Psoas muscle (tissue), 8 donors: ENCODE measurements at places on chromosomes 12 and 14. TPM values are rescaled to one million over a fixed set of nuclear protein-coding genes. Genes with fewer than 3 reads are reported as not detected.
A peak's percentile ranks its signal among the peaks of the same experiment; 100 is the strongest.

GRCh38 chr12:14699923-14700322, 3.5 kb upstream of the GUCY2C start:
- DNase-seq = no peak

GRCh38 chr14:35818346-35819115, 7.6 kb upstream of the BRMS1L start:
- no peak for DNase-seq

- no peak for DNase-seq
These were observed 155.0 kb upstream of the TMPO start for GRCh38 chr12:98360401-98360800.

- DNase-seq = no peak
These were observed 81.4 kb upstream of the REP15 start for GRCh38 chr12:27614866-27615265.

GRCh38 chr14:31510222-31510621, 22.4 kb upstream of the GPR33 start:
- no peak for DNase-seq

GRCh38 chr14:49598189-49598484, 603 bp upstream of the LRR1 start:
- DNase-seq = no peak

DNA sequence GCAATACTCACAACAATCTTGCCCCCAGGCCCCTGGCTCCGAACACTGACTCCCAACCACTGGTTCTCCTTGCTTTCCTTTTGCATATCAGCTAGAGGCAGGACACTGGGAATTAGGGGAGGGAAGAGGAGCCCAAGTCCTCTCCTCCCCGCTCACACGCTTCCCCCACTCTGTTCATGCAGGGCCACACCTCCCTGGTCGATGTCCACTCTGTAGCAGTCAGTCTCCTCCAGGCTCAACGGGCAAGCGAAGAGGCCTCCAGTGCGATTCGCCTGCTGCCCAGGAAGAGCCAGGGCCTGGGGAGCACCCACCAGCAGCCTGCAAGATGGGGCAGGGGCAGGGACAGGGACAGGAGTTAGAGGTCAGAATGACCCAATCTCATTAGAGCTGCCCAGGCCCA, 4.8 kb downstream of the ITGA7 start:
- peak; percentile 59 for DNase-seq

DNA sequence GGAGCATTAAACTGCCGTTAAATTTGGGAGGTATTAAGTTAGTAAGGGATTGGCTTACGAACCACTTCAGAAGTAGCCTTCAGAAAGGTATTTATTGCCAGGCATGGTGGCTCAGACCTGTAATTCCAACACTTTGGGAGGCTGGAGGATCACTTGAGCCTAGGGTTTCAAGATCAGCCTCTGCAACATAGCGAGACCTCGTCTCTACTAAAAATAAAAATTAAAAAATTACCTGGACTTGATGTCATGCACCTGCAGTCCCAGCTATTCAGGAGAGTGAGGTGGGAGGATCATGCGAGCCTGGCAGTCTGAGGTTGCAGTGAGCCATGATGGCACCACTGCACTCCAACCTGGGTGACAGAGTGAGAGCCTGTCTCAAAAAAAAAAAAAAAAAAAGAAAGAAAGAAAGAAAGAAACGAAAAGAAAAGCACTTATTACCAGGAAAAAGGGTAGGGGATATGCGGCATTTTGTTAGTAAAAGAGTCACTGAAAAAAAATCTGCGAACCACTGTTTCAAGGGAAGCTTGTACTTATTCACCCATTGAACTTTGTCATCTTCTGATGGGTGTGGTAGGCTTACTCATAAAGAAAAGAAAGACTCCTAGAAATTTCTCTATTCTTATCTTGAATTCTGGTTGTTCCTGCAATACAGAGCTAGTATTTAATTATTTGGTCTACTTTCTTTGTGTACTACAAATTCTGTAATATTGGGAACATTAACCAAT, 33.6 kb upstream of the PLEKHA5 start:
- DNase-seq = no peak

- DNase-seq = no peak
These were observed 78.8 kb downstream of the SEC23A start for GRCh38 chr14:39023939-39024871.

GRCh38 chr14:98919434-98919833, 352.6 kb downstream of the BCL11B start:
- DNase-seq = no peak

ERG28 gene
- 5.6 TPM for polyA plus RNA-seq

PIWIL1 gene
- not detected for polyA plus RNA-seq

LAG3 gene
- polyA plus RNA-seq = 0.05 TPM

INSM2 gene
- not detected for polyA plus RNA-seq
